ENCODE measurements at places on chromosomes 2 and 18.

DNA sequence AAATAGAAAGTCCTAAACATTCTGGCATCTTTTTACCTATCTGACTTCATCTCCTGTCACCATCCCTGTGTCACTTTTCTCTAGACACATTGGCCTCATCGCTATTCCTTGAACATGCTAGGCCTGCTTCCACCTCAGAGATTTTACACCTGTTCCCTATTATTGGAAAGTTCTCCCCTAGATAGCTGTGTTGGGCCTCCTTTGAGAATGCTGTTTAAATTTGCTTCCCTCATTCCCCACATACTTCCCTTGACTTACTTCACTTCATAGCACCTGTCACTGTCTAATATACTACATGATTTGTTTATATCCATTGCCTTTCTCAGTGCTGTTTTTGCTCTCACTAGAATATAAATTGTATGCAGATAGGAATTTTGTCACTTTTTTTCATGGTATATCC, 317.0 kb upstream of the GCFC2 start:
- DNase-seq = no peak

DNA sequence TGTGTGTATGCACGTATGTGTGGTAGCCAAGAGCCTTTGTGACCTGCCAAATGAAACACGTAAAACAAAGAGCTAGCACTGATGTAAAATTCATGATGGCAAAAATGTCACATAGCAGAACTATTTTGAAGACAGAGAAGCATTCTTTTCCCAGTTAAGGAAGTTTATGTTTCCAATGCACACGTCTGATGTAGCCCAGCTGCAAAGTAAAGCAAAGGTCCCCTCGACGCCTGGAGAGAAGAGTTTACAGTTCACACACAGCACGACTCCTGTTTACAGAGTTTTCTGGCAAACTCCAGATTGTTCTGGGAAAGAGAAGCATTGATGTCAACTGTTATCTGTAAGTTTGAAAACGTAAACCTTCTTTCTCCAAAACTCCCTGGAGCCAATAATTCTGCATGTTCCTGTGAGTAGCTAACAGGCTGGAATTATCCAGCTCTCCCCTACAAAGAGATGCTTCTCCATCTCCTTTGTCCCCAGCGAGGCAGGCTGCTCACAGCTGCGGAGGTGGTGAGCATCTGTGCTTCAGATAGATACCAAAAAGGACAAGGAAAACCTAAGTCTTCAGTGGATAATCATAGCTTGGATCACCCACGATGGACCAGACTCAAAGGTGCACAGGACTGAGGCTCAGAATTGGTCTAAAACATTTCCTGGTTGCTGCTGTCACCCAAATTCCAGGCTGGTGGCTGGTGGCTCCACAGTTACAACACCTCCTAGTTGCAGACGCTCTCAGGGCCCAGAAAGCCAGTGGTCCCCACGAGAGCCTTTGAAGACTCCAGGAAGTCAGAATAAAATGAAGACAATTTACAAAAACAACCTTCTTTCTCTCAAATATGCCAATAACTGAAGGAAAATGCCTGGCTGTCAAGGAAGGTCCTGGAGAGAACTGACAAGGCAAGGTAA, 87.4 kb downstream of the COL6A3 start:
- no peak for DNase-seq

DNA sequence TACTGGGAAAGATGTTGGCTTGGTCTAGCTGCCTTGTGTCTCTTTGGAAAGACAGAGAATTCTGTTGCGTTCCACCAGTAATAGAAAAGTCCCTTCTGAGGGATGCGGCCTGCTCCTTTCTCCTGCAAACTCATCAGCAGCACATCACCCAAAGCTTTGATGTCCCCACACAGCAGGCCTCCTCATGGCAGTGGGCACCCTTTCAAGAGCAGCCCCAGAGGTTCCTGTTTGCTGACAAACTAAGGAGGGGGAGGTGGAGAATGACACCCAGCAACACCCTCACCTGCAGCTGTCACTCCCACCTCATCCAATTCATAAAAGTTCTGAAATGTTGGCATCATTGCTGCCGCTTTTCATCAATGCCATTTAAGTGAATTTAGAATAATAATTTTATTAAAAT, 556.6 kb downstream of the BCL11A start:
- DNase-seq = no peak

GRCh38 chr18:10863026-10863425, 286.3 kb downstream of the PIEZO2 start:
- no peak for DNase-seq

DNA sequence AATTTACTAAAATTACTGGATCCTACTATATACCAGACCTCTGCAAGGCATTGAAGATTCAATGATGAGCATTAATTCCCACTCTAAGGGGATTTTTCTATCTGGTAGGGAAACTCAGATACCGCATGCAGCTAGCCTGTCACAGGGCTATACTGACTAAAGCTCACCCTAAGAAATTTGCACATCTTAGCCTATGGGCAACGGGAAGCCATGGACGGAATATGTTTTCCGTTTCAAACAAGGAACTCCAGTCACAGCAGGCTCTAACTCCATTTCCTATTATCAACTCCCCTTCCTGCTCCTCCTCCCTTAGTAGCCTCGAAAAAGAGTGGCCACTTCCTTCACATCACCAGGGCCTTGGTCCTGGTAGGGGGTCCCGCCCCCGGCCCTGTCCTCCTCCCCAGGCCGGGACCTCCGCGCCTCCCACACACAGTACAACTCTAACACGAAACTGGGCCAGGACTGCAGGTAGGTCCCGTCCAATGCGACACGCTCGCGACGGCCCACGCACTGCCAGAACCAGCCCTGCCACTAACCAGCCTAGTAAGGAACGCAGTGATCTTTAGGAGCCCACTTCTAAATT, 659 bp upstream of the COX5B start:
- DNase-seq = peak; percentile 19

DNA sequence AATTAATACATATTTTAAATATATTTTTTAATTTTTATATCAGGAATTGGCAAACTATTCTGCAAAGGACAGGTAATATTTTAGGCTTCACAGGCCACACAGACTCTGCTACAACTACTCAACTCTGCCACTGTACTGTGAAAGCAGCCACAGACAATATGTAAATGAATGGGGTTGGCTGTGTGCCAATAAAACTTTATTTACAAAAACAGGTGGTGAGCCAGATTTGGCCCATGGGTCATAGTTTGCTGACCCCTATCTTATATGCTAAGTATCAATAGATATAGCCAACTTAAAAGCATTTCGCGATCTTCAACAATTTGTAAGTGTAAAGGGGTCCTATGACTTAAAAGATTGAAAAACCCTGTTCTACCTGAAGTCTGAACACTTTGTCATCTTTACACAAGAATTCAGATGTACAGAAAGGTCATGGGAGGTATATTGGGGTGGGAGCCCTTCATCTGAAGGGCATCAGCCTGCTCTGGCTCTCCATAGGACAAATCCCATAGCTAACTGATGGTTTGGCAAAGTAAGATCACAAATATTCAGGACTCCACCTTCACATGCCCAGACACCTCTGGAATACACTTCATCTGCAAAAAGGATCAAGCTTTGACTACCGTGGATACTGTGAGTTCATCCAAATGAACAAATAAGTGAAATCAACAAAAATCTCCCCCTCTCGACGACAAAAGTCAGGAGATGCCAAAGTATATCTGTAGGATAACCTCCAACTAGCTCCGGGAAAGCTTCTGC, 65.9 kb downstream of the C1D start:
- no peak for DNase-seq

- no peak for DNase-seq
Measured at GRCh38 chr2:217105733-217106649, 246.1 kb upstream of the TNP1 start.

DNA sequence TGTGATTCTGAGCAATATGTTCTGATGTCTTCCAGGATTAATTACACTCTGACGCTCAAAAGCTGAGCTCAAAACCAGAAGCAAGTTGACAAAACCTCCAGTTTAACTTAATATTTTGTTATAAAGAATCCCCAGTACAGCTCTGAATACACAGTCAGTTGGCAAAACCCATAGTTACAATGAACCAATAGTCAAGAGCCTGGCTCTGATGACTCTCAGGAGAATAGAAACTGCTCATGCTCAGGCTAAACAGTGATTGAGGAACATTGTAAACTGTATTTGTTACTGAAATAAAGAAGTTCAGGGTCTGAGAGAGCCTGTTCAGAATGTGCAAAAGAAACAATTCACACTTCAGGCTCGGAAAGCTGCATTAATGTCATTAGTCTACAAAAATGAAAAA, 1565.9 kb downstream of the SUCLG1 start:
- DNase-seq = no peak

GRCh38 chr2:46983065-46983801, 67.6 kb upstream of the MCFD2 start:
- DNase-seq = peak; percentile 78

DNA sequence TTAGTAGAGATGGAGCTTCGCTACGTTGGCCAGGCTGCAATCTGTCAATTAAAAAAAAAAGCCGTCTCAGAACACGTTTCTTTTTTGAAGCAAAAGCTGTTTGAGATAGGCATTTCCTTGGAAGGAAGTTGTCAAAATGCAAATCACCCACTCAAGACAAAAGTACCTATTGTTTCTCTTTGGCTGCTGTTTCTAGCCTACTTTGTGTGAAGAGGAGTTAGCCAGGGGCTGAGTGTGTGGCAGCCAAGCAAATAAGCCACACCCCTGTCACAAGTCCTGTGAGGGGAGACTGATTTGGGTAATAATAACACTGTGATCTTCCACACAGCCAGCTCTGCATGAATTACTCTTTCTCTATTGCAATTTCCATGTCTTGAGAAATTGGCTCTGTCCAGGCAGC, 47.4 kb upstream of the CDCA7 start:
- peak; percentile 31 for DNase-seq

DNA sequence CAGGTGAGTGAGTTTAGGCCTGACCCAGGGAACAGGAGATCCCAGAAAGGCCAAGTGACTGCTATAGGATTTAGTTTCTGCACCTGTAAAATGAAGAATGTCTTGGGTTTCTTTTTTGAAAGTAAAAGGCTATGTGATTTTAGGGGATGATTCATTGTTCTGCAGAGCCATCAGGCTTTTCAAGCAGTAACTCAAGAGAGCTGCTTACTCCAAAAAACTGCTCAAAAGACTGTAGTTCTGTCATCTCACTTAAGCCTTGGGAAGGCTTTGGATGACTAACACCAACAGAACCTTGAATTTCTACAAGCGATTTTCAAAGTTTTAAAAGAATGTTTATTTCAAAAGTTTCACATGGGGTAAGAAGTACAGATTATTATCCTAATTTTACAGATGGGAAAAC, 165.1 kb downstream of the HAUS1 start:
- DNase-seq = no peak

- no peak for DNase-seq
Measured at GRCh38 chr2:132373391-132374135, 43.0 kb upstream of the GPR39 start.

DNA sequence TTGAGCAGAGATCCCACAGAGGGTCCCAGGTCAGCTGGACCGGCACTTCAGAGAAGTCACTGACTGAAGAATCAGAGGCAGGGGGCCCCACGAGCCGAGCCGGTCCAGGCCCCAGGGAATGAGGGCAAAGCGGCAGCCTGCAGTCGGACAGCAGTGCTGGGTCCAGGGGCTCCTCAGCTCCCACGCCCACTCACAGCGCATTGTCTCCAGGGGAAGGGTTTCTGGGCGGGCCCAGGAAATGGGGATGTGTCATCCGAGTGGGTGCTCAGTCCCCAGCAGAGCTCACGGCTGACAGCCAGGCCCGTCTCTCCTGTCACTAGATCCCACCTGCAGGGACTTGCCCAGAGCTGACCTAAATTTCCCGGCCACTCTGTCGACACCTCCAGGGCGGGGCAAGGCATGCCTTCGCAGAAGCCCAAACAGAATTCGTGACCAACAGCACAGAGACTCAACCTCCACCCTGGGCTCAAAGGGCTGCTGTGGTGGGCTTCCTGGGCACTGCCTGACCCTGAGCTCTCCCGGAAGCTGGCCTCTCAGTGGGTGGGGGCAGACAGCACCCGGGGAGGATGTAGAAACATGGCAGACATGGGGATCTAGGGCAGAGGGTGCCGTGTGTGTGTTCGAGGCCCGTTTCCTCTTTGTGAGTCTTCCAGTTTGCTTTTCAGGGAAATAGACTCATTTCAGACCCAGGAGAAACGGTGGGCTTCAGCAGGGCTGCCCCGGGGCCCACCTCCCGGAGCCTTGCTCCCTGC, 42.1 kb upstream of the TAF1B start:
- peak; percentile 34 for DNase-seq

DNA sequence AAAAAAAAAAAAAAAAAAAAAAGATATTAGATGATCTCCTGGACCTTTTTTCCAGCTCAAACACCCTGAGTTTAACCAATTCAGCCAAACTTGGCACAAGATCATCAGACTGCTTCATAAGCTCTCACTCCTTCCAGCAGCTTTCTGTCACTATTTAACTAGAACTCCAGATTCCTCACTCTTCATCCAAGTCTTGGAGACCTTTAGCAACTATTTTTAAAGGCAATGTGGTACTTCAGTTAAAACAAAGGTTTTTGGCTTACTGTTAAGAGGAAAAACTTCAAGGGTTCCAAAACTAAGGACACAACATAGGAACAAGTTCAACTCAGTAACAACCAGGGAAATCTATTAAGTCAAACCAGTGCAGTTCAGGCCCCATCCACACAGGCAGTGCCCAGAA, 23.2 kb downstream of the LAMA1 start:
- no peak for DNase-seq

DNA sequence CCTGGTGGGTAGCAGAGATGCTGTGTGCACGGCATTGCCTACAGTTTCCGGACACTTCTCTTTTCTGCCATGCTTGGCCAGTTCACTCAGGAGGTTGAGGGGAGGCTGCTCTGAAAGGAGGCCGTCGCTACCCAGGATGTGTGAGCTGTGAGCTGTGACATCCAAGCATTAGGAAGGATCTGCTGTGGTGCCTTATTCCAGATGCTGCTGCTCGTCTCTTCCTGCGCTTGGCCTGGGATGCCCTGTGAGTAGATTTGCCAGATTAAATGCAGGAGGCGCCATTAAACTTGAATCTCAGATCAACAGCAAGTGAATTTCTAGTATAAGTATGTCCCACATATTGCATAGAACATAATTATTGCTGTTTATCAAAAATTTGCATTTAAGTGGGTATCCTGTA, 124.2 kb upstream of the SIX3 start:
- no peak for DNase-seq

- no peak for DNase-seq
Measured at GRCh38 chr2:61677942-61678341, 139.8 kb upstream of the XPO1 start.

DNA sequence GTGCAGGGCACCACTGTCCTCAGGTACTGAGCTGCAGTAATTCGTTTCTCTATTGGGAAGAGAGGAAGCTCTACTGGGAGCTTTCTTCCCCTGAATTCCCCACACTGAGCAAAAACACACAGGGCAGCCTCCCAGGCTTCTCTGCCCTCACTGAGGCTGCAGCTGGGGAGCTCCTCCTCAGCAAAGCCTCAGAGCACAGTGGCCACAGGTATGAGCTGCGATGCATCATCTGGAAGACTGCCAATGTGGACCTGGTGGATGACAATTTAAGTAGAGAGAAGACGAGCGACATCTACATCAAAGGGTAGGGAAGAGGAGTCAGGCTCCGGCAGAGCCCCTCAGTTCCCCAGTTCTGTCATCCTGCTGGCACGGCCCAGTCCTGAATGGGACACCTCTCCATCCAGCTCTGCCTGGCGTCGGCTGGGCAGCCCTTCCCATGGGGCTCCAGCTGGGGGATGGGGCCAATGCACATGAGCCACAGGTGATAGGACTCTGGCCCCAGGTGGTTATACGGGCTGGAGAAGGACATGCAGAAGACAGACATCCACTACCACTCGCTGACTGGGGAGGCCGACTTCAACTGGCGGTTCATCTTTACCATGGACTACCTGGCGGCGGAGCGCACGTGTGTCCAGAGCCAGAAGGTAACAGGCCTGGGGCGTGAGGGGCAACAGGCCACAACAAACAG, 37.6 kb downstream of the LMAN2L start:
- no peak for DNase-seq
